ENCODE measurements at places on chromosomes 2 and 18. TPM values are rescaled to one million over a fixed set of nuclear protein-coding genes. Genes with fewer than 3 reads are reported as not detected.

DNA sequence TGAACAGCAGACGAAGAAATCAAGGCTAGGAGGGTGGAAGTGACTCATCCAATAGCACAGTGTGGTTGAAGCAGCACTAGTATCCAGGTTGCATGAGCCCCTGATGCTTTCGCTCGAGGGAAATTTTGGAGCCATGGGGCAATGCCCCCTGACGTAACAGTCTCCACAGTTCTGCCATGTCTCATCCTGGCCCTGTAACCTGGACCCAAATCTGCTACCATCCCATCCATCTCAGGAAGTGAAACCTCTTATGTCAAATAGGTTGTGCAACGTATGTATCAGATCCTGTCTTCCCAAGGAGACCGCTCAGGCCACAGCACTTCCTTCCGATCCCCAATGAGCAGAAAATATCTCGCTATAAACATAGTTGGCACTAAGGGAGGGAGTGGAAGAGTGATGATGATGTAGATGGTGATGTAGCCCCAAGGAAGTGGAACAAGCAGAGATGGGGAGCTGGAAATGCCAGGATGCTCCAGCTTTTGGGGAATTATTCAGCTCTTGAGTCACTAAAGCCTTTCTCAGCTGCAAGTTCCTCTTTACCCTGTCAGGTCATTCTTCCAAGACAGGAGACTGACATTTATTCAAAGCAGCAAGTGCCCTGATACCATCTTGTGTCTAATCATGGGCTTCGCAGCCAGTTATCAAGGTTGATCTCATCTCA lies 3.0 kb upstream of the IL1B start:
- no peak for DNase-seq

The AFTPH gene
- 36.5 TPM for total RNA-seq

DNA sequence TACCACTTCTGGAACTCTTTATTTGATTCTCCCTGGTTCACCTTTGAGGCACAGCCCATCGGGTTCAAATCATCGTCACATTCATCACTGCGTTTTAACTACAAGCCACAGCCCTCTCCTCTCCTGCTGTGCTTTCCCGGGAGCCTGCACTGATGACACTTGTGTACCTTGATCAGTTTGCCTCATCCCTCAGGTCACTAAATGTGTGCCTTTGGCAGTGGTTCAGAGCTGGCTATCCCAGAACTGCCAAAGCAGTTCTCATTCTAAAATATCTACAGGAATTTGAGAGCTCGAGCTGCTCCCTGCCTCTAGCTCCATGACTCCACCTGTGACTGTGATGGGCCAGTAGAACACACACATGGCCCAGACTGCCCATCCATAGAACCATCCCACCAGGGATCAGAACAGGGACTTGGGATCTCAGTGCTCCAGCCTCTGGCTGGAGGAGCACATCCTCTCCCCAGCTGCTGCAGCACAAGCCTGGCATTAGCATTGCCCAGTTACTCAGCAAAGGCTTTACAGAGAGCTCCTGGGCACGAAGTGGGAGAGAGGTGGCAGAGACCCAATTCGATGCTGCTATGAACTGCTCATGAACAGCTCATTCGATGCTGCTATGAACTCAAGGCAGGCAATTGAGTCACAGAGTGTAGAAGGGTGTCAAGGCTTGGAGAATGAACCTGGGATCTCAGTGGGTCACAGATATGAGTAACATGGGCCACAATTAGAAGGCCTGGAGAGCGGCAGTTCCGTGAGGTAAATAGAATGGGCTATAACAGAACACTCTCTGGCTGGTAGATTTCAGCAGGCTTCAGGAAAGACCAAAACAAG lies 41.9 kb downstream of the EVA1A start:
- no peak for DNase-seq

DNA sequence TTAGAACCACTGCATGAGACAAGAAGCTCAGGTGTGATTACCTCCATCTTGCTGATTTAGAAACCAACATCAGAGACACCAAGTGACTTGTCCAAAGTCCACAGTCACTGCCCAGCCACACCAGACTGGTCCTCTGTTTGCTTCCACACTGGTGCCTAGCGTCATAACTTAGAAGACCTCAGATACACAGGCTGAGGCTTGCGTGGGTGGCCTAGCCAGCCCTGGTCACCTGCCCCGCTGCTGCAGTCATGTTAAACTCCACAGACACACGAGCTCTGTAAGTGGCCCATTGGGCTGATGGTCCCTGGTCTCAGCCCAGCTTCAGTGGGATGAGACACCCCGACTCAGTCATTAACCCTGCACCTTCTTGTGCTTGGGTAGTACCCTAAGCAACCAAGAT lies 47.1 kb downstream of the CNGA3 start:
- no peak for DNase-seq

The HOXD13 gene
- total RNA-seq: not detected

GRCh38 chr2:64018701-64019082 lies 536 bp downstream of the VPS54 start:
- DNase-seq: no peak

The PLB1 gene
- 0.99 TPM for total RNA-seq

DNA sequence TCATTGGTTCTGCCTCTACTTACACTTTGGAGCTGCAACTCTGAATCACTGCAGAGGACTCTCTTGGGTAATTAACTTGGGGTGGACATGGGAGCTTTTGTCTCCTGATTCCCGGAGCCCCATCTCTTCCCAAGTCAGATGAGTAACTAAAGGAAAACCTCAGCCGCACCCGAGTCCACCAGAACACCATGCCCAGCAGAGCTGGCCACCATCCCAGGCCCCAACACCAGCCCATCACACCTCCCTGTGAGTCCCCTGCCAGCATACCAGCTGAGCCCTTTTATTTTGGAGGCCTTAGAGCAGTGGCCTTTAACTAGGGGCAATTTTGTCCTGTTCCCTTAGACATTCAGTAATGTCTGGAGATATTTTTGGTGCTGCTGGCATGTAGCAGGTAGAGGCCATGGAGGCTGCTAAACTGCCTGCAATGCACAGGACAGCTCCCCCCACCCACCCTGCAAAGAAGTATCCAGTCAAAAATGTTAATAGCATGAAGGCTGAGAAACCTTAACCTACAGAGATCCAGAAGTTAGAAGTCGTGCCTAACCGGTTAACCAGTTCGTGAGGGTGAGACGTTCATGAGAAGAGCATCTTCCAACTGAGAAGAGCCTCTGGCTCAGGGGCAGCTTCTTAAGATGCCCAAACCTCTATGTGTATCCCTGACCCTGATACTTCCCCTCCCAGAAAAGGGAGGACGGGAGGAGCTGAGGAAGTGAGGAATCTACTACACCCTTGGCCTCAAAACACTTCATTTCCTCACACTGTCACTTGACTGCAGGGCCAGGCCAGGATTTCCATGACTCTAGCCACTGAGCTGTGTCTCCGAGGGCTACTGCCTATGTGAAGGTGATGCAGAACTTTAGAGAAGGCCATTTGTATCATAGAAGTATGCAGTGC lies 139.9 kb upstream of the EPAS1 start:
- DNase-seq: no peak

GRCh38 chr18:54387631-54388030 lies 29.9 kb downstream of the C18orf54 start:
- DNase-seq: no peak

DNA sequence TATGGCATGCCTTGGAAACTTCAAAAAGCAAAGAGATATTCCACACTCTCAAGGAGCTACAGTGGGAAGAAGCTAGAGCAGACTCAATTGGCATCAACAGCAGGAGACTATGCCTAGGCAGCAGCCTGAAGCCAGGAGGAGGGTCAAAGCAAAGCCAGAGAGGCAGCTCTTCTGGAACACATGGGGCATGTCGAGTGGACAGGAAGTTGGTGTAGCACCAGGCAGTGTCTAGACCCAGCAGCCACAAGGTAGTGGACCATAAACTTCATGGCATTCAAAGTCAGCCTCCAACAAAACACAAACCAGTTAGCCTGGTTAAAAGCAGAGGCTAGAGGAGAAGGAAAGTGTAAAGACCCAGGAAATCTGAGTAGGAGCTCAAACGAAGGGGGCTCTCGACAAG lies 311.2 kb upstream of the PKDCC start:
- no peak for DNase-seq

DNA sequence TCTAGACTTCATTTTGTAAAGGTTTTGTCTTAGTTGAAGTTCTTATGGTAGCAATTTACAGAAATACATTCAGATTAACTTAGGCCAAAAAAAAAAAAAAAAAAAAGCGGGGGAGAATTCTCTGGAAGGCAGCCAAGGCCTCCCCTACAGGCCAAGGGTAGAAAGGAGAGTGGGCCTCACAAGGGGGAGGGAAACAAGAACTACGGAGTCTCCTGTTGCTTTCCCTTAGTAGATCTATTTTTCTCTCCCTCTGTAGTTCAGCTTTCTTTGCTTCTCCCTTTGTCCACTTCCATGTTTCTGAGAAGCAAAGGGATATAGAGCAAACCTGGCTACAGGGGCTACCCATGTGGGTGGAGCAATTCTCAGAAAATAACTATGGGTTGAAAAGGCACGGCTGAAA lies 2.4 kb upstream of the STK11IP start:
- DNase-seq: no peak

The TDRD15 gene
- not detected for total RNA-seq

GRCh38 chr2:222058819-222059445 lies 239.9 kb downstream of the PAX3 start:
- DNase-seq: no peak

DNA sequence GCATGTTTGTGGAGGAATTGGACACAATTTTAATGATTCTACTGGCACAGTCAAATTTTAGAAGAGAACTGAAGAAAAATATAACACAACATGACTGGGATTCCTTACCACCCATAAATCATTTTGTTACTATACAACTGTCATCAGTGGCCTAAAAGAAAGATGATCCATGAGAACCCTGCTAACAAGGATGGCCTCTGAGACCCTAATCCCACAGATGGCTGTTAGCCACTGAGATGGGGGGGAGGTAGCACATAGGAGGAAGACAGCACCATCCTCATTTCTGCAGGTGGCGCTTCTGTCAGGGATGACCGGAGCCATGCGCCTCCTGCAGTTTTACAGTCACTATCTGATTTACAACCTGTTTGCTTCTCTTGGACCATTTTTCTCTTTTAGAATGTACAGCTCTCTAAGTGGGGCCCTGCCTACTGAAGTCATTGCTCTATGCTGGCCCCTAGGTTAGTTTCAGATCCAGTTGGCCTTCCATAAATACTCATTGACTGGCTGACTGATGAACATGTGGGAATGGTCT lies 279.8 kb downstream of the NAPG start:
- no peak for DNase-seq

- no peak for DNase-seq
Measured at GRCh38 chr18:68017385-68017784, 500.9 kb upstream of the DSEL start.

- no peak for DNase-seq
Measured at GRCh38 chr2:239296020-239296932, 104.5 kb downstream of the HDAC4 start.

DNA sequence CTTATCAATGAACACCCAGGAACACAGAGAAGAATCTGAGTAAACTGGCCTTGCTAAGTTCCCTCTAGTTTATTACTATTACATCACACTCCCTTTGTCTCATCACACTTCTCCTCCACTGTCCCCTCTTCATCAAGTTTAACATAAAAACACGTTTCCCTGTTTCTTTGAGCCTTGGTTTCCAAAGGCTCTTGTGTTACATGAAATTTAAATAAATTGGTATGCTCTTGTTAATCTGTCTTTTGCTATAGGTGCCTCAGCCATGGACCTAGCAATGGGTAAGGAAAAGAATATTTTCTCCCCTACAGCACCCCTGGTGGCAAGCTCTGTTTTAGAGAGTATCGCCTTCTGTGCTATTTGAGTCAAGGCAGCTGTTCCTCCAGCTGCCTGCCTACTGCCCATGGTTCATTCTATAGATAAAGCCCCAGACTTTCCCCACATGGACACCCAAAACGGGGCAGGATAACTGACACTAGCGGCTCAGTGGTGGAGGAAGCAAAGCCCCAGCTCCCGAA lies 31.8 kb downstream of the TGIF1 start:
- no peak for DNase-seq

DNA sequence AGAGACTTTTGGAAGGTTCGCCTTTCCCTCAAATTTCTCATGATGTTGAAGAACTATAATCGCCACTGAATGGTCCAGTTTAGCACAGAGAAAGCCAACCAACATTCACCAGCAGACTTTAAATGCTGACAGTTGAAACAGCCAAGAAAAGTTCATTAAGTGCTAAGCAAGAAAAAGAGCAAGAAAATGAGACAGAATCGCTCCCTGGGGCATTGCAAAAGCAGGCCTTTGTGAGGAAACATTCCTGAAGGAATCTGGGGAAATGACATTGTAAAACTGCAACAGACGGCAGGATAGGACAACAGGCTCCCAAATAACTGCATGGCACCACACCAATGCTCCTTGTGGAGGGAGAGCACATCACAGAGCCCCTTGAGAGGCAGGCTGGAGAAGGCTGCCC lies 269.3 kb upstream of the ID2 start:
- no peak for DNase-seq

The ACVR1C gene
- 1.0 TPM for total RNA-seq

GRCh38 chr2:225465827-225466226 lies 66.3 kb downstream of the NYAP2 start:
- DNase-seq: no peak

DNA sequence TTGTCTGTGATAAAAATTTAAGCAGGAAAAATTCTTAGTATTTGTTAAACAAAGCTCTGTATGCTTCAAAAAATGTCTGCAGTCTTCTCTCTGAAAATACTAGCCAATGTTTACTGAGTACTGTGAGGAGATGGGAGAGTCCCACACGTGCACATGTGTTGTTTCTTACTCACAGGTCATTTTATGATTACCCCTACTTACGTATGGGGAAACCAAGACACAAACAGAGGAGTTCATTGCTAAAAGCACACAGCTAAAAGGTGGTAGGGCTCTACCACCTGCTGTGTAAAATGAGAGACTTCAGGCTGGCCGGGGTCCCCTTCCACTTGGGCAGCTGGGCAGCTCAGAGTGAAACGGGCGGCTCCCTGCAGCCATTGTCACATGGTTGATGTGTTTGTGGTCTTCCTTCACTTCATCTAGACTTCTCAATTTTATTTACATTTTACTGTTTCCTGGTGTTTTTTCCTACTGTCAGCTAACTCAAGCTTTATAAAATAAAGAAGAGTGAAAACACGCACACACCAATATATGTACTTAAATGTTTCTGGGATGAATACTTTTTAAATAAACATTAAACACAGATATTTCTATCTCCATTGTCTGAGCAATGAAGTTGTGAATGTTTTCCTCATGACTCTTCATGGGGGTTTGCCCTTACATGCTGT lies 71.2 kb downstream of the MBP start:
- no peak for DNase-seq

- DNase-seq: no peak
Measured at GRCh38 chr2:233556881-233557736, 9.5 kb downstream of the USP40 start.

The NAT8 gene
- not detected for total RNA-seq

Data from activated naive CD8-positive, alpha-beta T cell treated with anti-CD3 and anti-CD28 coated beads for 36 hours (primary cell).